ENCODE measurements at places on chromosomes 7 and 10.
A peak's percentile ranks its signal among the peaks of the same experiment; 100 is the strongest.

DNA sequence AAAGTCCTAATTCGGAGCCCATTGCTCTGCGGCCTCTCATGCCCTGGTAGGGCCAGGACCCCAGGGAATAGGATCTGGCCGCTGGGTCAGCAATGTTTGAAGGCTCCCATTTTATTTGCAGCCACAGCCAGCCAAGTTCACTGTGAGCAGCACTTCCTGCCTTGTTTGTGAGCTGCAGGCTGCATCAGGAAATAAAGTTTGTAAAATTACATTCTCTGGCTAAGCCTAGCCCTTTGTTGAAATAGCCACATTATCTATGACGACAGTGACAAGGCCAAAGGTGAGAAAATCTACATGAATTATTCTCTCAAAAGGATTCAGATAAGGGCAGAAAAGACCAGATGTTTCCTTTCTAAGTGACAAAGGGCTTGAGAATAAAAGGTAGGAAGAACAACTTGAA, 23.7 kb upstream of the ITGB1 start:
- no peak for DNase-seq

GRCh38 chr10:5983774-5984173, 6.4 kb upstream of the IL15RA start:
- no peak for DNase-seq

DNA sequence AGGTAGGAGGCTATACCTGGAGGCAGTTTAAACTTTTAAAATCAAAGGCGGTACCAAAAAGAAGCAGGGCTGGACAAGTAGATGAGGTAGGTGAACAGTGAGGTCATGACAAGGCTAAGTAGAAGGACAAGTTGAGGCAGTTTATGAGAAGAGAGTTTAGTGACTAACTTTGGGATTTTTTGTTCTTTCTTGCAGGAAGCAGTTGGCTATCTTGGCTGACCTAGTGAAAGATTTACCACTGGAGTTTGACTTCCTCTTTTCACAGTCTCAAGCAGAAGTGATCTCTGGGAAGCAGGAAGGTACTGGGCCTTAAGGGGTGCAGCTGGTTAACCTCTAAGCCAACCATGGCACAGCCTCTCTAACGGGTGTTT, 26.3 kb downstream of the ENTPD7 start:
- no peak for DNase-seq

DNA sequence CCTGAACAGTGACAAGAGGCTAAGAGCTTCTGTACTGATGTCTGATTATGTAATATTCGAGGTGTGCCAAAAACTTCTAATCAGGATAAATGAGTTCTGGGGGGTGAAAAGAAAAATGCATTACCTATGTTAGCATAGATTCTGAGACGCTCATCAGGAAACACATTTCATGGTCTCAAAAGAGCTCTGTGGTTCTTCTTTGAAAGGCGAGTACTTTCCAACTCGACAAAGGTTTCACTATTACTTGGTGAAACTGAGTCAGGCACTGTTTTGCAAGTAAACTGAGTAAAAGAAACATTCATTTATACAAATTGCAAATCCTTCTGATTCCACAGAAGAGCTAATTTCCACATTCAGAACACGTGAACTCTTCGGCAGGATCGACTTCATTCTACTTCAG, 523.2 kb downstream of the GATA3 start:
- DNase-seq, result no peak

- DNase-seq, result no peak
These were observed 50.4 kb downstream of the CFAP46 start for GRCh38 chr10:132892004-132892403.

DNA sequence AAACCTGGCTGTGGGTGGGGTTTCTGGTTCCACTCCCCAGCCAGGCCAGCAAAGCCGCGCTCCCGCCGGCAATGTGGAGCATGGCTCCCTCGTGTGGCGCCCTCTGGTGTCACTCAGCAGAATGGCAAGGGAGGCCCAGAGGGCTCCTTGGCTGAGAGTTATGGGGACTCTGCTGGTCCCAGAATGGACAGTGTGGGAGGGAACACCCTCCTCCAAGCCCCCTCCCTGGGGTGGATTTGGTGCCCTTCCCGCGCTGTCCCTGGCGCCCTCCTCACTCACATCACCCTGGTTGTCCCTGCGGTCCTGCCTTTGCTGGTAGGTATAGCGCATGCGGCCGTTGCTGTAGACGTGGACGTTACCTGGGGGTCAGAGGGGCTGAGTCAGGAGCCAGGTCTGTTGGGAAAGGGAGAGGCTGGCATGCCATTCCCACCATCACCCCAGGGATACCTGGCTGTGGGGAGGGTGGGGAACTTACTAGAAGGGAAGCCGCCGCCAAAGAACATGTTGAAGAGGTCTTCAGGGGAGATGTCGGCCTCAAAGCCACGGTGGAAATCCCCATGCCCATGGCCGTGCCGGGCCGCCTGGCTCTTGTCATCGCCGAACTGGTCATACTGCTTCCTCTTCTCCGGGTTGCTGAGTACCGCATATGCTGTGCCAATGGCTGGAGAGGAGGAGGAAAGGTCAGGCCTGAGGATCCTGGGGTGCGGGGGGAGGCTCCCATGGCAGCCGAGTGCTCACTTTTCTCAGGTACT, 14.0 kb downstream of the DNAJB12 start:
- peak; percentile 62 for DNase-seq

DNA sequence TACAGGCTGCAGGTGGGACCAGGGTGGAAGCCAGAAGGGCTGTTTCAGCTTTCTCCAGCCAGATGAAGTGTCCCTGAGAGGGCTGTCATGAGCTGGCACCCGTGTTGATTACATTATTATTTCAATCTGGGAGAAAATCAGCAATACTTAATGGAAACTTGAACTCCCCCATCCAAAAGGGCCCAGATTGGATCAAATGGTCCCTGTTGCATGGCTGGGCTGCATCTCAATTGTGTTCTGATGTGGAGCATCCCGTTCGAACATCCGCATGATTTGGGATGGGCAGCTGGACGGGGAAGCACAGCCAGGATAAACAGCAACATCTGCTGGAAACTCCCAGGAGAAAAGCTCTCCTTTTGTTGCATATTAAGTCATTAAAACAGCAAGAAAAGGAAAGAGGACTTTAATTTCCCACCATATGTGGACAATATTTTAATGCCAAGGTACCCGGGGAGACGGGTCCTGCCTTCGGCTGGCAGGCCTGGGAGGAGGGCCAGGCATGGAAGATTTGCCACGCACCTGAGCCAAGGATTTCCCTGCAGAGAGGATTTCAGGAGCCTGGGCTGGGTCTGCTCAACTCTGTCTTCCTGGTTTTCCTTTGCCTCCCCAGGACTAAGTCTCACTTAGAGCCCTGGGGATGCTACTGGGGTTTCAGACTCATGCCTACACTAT, 52.4 kb downstream of the NPTX2 start:
- DNase-seq, result no peak

- no peak for DNase-seq
These were observed 118.1 kb upstream of the RHEB start for GRCh38 chr7:151637781-151638261.

GRCh38 chr7:35038354-35038753, 1.1 kb upstream of the DPY19L1 start:
- no peak for DNase-seq

DNA sequence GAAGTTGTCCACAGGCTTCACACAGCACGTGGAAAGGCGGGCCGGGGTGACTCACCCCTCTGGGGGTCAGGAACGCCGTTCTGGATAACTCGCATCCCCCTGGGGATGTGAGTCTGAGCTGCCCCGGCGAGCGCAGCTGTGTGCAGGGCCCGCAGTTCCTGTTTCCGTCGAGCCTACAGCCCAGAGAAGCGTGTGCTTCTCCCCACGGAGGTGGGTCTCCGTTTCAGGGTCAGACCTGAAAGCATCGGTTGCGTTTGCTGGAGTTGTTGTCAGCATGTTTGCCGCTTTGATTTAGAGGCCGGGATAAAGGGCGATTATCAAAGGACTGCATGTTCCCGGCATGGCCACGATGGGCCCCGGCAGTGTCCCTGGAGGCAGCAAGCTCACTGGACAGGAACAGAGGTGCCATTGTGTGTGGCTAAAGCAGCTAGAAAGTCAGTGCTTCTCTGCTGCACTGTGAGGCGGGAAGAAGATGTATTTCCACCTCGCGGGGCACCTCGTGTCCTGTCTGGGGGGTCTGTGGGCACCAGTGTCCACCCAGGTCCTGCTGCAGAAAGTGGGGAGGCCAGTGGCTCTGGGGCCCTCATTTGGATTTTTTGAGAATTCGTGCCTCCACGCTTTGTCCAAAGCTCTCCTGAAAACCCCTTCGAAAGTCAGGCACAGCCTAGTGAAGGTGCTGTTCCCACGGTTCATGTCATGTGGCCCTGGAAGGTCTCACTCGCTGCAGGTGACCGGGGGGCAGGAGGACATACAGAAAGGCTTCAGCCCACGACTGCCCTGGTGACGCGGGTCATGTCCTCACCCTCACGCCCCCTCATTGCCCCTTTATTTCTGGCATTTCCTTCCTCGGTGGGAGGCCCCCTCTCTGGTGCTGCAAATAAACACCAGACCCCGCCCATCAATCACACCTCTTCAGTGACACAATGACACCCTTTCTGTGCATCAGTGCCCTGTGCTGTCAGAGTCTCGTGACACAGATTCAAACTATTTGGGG, 27.4 kb upstream of the GDI2 start:
- no peak for DNase-seq

DNA sequence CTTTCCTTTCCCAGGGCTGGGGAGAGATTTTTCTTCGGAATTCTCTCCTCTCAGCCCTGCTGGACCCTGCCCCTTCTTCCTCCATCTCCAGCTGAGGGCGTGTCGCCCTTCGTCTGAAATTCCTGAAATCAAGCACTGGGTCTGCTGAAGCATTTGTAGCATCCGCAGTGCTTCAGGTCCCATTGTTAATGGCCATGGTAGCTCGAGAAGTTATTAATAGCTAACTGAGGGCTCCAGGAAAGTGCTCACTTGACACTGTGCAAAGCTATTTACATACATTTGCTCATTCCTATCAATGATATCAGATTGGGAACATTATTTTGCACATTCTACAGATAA, 515 bp downstream of the FAM149B1 start:
- DNase-seq, result no peak

GRCh38 chr7:69968969-69969556, 370.8 kb downstream of the AUTS2 start:
- DNase-seq, result no peak

DNA sequence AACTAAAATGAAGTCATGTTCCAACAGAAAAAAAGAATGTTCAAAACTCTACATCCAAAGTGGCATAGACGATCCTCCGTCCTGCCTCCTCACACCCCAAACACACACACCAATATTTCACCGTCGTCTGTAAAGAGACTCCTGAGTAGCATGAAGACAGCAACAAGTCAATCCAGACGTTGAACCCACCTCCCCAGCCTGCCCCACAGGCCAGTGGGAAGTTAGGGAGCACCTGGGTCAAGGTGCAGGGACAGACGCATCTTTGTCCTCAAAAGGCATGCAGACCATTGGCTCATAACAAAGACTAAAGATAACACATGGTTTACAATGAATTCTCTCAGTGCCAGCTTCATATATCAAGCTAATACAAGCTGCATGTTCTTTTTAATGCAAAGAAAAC, 396.5 kb downstream of the TCERG1L start:
- no peak for DNase-seq

- DNase-seq, result no peak
These were observed 3.8 kb downstream of the ZYX start for GRCh38 chr7:143384661-143385631.

DNA sequence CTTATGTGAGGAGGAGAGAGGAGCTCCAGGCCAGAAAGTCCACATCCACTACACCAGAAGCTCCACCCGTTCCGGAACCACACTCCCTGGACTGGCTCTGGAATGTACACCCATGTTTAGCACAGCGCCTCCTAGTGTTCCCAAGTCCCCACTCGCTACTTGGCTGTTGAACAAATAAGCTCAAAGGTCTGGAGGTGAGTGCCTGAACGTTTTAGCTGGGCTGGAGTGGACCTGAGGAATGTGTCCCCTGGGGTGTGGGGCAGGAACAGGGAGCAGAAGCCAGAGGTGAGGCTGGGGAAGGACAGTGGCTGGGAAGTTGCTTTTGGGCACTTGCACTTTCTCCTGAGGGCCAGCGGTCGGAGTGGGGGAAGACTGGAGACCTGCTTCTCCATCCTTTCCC, 164.1 kb upstream of the CDCA7L start:
- no peak for DNase-seq

DNA sequence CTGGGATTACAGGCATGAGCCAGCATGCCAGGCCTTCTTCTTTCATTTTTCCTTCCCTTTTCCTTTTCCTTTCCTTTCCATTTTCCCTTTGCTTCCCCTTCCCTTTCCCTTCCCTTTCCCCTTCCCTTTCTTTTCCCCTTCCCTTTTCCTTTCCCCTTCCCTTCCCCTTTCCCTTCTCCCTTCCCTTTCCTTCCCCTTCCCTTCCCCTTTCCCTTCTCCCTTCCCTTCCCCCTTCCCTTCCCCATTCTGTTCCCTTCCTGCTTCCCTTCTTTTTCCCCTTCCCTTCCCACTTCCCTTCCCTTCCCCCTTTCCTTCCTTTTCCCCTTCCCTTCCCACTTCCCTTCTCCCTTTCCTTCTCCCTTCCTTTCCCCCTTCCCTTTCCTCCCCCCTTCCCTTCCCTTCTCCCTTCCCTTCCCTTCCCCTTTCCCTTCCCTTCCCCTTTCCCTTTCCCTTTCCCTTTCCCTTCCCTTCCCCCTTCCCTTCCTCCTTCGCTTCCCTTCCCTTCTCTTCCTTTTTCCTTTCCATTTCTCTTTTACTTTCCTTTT, 712.2 kb upstream of the POM121L12 start:
- no peak for DNase-seq

GRCh38 chr7:123201901-123202300, 2.1 kb upstream of the SLC13A1 start:
- DNase-seq, result no peak

GRCh38 chr7:123823898-123824753, 20.8 kb upstream of the HYAL4 start:
- DNase-seq, result peak; percentile 5

GRCh38 chr7:81869670-81870069, 99.8 kb upstream of the HGF start:
- no peak for DNase-seq

- no peak for DNase-seq
These were observed 79.8 kb downstream of the ADARB2 start for GRCh38 chr10:1657479-1657878.

DNA sequence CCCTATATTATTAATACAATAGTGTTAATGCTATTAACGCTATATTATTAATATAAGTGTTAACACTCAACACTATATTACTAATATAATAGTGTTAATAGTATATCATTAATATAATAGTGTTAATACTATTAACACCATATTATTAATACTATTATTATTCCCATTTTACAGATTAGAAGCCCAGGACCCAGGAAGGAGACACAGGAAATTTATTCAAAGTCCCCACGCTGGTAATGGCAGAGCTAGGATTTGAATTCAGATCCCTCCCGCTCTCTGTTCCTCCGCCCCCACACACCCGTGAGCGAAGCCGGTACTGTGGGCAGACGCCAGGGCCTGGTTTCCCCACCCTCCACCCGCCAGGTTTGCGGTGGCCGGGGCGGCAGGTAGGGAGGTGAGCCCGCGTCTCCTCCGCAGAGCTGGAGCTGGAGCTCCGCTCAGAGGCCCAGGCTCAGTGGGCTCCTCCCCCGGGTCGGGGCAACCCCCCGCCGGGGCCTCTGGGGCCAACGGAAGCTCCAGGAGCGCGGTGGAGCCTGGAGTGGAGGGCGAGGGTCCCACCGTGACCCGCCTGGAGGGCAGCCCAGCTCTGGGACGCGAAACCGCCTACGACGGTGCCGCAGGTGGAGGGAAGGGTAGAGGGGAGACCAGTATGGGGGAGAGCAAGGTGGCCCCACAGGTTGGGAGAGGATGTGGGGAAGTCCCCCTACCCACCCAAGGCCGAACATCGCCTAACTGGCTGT, at the start of gene TMEM225B:
Gene TMEM225B, plus strand, starts transcription at position 506 of the 740 bp plus-strand sequence. CDS start 6,122 bp downstream, outside the sequence.
- no peak for DNase-seq

All from stimulated activated CD8-positive, alpha-beta memory T cell treated with anti-CD3 and anti-CD28 coated beads, Interleukin-7, amount 100 ng/mL, for 4 hours (primary cell).